ENCODE measurements at places on chromosomes 12 and 14.

DNA sequence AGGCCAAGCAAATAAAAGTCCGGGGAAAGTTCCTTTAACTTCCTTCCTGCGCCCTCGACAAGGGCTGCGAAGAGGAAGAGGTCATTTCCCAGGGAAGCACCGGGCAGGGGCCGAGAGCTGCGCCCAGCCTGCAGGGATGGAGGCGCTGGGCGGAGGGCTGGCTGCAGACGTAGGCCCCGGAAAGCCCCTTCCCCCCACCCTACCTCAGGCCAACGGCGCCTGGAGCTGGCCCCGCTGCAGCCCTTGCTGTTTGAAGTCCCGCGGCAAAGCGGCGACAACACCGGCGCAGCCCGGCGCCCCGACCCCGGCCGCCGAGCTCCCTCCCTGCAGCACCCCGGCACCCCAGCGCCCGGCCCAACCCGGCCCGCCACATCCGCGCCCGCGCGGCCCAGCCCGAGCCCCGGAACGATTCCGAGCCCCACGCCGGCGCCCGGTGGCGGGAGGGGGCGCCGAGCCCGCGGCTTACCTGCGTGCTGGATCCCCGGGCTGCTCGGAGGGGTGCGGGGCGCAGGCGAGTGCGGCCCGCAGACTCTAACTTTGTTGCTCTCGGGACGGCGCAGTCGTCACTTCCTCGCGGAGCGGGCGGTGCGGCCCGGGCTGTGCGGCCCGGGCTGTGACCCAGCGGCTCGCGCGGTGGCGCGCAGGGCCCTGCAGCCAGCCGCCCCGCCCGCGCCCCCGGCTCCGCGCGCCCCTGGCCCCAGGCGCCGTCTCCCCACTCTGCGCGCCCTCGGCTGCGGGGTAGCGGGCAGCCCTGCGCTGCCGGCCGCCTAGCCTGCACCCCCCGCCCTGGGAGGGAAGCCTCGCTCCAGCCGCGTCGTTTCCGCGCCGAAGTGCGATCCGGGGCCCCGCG, 64.8 kb upstream of the PTGR2 start:
- peak; percentile 49 for DNase-seq

DNA sequence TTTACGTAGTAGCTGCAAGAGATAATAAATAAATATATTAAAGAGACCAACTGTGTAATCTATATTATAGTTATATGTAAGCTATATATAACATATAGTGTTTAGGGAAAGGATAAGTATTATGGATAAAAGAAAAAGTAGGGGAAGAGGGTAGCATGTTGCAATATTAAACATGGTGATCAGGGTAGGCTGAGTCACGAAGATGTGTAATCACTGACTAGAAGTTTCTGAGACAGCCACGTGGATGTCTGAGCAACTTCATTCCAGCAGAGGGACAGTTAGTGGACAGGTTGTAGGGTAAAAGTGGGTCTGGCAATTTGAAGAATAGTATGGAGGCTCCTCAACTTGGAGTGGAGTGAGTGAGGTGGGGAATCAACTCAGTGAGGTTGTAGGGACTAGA, 109.7 kb downstream of the ANO4 start:
- DNase-seq: no peak

- DNase-seq: no peak
Measured at GRCh38 chr14:32329690-32330285, 690 bp downstream of the AKAP6 start.

DNA sequence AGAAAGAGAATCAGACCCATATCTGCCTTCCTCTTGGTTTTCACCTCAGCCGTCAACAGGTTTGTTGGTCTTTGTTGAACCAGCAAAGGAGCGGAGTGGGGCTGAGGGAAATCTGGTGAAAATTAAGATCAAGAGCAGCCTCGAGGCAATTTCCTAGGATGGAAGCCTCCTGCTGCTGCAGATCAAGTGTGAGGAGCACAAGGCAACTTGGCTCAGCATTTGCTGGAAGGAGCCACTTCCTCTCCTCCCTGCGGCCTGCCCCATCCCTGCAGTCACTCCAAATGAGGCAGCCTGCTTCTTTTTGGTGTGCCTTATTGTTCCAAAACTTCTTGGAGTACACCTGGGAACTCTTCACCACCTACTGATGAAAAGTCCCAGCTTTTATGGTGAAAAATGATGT, 4.9 kb downstream of the TC2N start:
- no peak for DNase-seq

DNA sequence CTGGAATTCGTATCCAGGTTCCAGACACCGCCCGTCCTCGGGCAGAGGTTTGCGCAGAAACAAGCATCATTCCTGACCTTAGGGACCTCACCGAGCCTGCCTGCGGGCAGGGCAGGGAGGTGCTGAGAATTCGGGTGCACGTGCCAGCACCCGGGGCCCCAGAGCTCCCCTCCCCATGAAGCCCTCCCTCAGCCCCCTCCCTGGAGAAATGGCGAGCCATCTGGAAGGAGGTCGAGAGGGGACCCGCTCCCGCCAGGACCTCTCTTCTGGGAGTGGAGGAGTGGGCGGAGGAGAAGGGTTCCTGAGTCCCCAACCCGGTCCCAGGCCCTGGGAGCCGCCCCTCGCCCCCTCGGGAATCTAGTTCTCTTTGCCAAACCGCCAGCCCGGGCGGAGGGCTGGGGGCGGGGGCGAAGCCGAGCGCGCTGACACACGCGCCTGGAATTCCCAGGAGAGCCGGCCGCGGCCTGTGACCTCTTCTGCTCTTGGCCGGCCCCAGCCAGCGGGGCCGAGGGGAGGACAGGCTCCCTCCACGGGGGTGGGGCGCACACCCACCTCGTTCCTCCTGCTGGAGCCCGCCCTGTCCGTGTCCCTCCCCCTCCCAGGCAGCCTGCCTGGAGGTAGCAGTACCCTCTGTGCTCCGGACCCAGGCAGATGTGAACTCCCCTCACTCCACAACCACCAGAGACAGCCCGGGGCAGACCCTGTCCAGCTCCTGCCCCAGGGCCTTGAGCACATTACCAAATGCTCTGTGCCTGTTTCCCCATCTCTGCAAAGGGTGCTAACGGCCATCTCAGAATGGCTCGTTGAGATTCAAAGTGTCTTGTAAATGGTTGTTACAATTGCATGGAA, 23.0 kb upstream of the GPR132 start:
- peak; percentile 80 for DNase-seq

DNA sequence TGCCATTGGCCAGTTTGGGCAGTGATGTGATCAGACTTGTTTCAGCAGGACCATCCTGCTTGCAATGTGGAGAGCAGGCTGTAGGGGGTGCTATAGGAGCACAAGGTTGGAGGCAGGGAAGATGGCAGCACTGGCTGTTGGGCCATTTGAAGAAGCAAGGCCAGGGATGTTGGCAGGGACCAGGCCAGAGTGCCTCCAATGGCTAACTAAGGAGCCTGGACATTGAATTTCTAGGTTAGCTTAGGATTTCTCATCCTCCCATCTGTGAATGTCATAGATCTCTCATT, 23.5 kb downstream of the FGF23 start:
- DNase-seq: peak; percentile 81

DNA sequence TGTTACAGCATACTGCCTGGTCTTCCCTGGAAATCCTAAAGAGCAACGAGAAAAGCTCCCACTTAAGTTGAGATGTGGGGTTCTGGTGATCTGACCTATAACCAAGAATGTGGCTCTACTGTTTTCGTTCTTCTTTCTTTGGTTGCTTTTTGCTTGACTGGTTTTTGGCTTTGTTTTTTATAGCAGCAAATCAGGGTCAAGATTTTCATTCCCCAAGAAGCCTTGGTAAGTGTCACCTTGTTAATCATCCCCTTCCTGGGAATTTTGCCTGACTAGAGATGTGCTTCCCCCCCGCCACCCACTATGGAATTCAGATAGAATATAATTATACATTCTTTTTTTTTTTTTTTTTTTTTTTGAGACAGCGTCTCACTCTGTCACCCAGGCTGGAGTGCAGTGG, 116.7 kb upstream of the FOXN3 start:
- DNase-seq: no peak

DNA sequence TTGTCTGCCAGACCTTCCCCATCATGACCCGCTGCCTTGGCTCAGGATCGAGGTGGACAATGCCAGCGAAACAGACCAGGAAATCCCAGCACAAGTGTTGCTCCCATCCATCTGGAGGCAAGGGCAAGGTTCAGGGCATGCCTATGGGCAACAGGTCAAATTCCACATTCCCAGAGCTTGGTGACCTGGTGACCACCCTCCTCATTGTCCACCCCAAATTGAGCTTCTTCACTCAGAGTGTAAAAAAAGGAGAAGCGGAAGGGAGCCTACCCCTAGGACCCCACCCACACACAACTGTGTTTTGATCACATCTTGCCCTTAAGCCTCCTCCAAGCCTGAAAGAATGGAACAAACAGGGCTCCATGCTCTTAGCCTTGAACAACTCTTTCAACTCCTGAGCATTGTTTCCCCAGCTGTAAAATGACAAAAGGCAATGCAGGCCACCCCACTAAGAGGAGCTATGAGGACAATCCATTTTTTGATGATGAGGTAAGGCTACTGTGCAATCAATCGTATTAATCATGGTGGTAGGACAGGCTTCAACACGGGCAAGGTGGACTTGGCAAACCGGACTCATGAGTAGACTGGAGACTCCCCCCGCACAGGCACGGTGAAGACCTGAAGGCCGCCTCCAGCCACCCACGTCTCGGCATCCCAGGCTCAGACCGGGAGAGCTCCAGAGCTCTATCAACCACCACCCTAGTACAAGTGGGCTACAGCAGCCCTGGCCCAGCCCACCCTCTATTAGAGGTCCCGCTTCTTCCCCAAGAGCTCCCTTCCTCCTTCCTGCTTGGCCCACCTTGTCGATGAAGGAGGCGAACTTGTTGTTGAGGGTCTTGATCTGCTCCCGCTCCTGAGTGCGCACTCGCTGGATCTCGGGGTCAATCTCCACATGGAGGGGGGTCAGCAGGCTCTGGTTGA, 866 bp downstream of the KRT79 start:
- peak; percentile 2 for DNase-seq

- no peak for DNase-seq
Measured at GRCh38 chr12:101166866-101167265, 43.2 kb downstream of the SLC5A8 start.

DNA sequence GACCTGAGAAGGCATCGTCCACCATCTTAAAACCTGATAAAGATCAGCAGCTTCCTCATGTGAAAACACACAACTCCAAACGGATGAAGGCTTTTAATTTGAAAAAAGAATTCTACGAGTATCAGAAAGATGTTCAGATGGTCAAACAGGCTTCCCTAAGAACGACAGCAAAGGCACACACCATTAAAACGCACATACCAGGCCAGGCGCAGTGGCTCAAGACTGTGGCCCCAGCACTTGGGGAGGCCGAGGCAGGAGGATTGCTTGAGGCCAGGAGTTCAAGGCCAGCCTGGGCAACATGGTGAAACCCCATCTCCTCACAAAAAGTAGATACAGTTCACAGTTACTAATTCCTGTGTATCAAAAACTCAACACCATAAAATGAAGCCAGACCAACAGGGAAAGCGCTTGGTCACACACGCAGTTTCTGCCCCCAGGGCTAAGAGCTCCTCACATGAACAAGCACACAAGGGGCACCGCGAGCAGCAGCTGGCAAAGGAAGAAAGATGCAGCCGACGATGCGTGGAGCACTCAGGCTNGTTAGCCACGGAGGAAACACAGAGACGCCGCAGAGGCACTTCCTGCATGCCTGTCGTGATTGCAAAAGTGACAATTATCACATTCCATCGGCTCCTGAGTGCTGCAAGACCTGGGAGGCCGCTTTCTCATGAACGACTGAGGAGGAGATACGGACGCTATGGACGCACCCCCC, 78.0 kb downstream of the NOC4L start:
- peak; percentile 66 for DNase-seq

- no peak for DNase-seq
Measured at GRCh38 chr14:20215196-20215595, 8.3 kb upstream of the OR11H6 start.

DNA sequence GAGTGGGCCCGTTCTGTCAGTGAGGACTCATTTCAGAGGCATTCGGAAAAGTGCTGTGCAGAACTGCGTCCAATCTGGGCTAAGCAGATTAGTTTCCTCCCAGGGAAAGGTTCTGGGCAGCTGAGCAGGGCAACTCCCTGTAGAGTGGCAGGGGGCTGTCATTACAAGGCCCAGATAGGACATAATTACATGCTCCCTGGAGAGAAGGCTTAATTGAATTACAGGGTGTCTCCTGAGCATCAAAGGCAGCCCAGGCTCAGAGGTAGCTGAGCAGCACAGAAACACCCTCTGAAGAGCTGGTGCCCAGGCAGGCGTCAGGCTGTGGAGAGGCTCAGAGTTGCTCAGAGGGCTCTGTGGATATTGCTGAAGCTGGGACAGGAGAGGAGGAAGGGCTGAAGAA, 36.0 kb downstream of the SLC8A3 start:
- DNase-seq: no peak

GRCh38 chr12:117968151-117968789, 520 bp downstream of the KSR2 start:
- DNase-seq: no peak

GRCh38 chr14:49593016-49593415, 5.7 kb upstream of the LRR1 start:
- no peak for DNase-seq

DNA sequence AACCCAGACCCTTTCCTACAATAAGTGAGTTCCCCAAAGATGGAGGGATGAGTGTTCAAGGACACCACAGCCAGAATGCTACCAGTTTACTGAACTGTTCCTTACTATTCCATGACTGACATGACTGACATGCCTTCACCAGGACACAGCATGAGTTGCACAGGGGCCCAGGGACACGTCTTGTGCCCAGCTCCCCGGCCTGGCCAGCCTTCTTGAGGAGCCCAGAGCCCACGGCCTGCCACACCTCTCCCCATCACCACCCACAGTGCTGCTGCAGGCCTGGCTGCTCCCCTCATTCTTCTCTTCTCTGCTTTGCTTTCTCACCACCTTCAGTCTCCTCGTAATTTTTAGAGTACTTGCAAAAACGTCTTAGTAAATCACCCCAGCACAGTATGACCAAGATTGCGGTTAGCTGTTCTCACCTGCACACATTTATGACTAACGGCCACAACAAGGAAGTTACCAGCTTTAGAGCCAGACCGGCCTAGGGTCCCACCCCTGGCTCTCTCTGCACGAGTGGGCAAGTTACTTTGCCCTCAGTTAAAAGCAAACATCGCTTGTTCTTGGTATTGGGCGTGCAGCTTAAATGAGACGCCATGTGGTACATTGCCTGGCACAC, 18.5 kb downstream of the PPP2R5E start:
- DNase-seq: no peak

- no peak for DNase-seq
Measured at GRCh38 chr14:21367582-21368144, 16.2 kb downstream of the SUPT16H start.

GRCh38 chr12:30795410-30796312, 40.9 kb upstream of the CAPRIN2 start:
- DNase-seq: peak; percentile 79

GRCh38 chr12:22271023-22271422, 63.5 kb downstream of the ST8SIA1 start:
- DNase-seq: no peak

Data from glutamatergic neuron (in vitro differentiated cells).